Mucosa of descending colon (tissue), 3 donors: ENCODE measurements at places on chromosomes 2 and 18. TPM values are rescaled to one million over a fixed set of nuclear protein-coding genes. Genes with fewer than 3 reads are reported as not detected.

CD8B2 gene
- total RNA-seq = 0.07 TPM

SMAD7 gene
- total RNA-seq = 33.1 TPM

DLX1 gene
- total RNA-seq = 0.79 TPM

MOGAT1 gene
- not detected for total RNA-seq

KCTD1 gene
- total RNA-seq = 12.8 TPM

LINC00305 gene
- not detected for total RNA-seq

SERPINB10 gene
- not detected for total RNA-seq

RGPD4 gene
- 0.13 TPM for total RNA-seq

ALKAL2 gene
- 2.2 TPM for total RNA-seq

UGT1A5 gene
- total RNA-seq = 6.5 TPM

CNGA3 gene
- total RNA-seq = 0.20 TPM

EMILIN1 gene
- total RNA-seq = 42.3 TPM

TBC1D8 gene
- 28.8 TPM for total RNA-seq

TMEM17 gene
- 0.61 TPM for total RNA-seq

ZNF396 gene
- 2.7 TPM for total RNA-seq

REL gene
- 17.4 TPM for total RNA-seq

RTKN gene
- 49.7 TPM for total RNA-seq

OR6B2 gene
- not detected for total RNA-seq

SIX3 gene
- total RNA-seq = not detected

MAB21L4 gene
- total RNA-seq = 8.1 TPM

B3GNT2 gene
- total RNA-seq = 27.1 TPM

FZD7 gene
- total RNA-seq = 5.9 TPM

LONRF2 gene
- total RNA-seq = 19.9 TPM

HS1BP3 gene
- total RNA-seq = 28.8 TPM

KCNJ3 gene
- total RNA-seq = 0.54 TPM

UGT1A3 gene
- total RNA-seq = 2.6 TPM

REG1B gene
- 1.2 TPM for total RNA-seq

TRIM54 gene
- total RNA-seq = 0.43 TPM

ZNF532 gene
- total RNA-seq = 104 TPM

SLC9A4 gene
- total RNA-seq = 0.17 TPM

UGT1A9 gene
- total RNA-seq = 11.4 TPM

HOXD10 gene
- total RNA-seq = 4.1 TPM

RFTN2 gene
- total RNA-seq = 2.0 TPM

ERMN gene
- 0.32 TPM for total RNA-seq

PTPRN gene
- total RNA-seq = 0.72 TPM

HOXD13 gene
- total RNA-seq = not detected

ALPP gene
- not detected for total RNA-seq

CDH2 gene
- total RNA-seq = 11.0 TPM

TUBA4B gene
- total RNA-seq = not detected

MC2R gene
- total RNA-seq = not detected

C2orf80 gene
- total RNA-seq = not detected

MYL12B gene
- total RNA-seq = 569 TPM

TIGD1 gene
- 5.6 TPM for total RNA-seq

TGFA gene
- total RNA-seq = 33.5 TPM

MRPS9 gene
- total RNA-seq = 22.6 TPM

DLGAP1 gene
- 0.46 TPM for total RNA-seq

MATN3 gene
- total RNA-seq = not detected

SLC14A1 gene
- total RNA-seq = 1.1 TPM

KRTCAP3 gene
- total RNA-seq = 43.9 TPM

CCNT2 gene
- total RNA-seq = 37.9 TPM

CPO gene
- total RNA-seq = 0.73 TPM

LOXHD1 gene
- total RNA-seq = 0.06 TPM

KATNAL2 gene
- total RNA-seq = 3.1 TPM

MROH2A gene
- total RNA-seq = not detected

MAP3K19 gene
- total RNA-seq = not detected
